ENCODE measurements at places on chromosomes 1 and 21. TPM values are rescaled to one million over a fixed set of nuclear protein-coding genes. Genes with fewer than 3 reads are reported as not detected.

KRTAP7-1 gene
- total RNA-seq = not detected

NDUFS2 gene
- total RNA-seq = 112 TPM

HAPLN2 gene
- 0.71 TPM for total RNA-seq

CFAP107 gene
- not detected for total RNA-seq

AGT gene
- total RNA-seq = 6.3 TPM

AMIGO1 gene
- total RNA-seq = 8.0 TPM

CYP4A22 gene
- 0.17 TPM for total RNA-seq

PTPRC gene
- not detected for total RNA-seq

TADA1 gene
- total RNA-seq = 15.9 TPM

DNA sequence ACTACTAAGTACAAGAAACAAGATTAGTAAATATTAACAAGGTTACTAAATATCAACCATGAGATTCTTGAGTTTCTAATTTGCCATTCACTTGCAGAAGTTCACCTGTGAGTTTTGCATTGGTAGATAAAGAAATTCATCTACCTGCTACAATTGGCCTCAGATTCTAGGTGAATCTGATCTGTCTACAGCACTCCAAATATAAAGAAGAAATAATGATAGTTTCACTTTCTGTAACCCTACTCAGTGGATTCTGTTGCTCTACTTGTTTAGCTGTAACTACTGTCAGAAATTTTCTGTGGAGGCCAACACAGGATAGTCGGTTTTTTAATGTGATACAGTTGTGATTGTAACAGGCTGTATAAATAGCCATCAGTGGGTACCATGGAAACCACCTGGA lies 118.6 kb downstream of the NR5A2 start:
- no peak for DNase-seq

GRCh38 chr21:14922980-14923379 lies 141.8 kb downstream of the NRIP1 start:
- no peak for DNase-seq

DNA sequence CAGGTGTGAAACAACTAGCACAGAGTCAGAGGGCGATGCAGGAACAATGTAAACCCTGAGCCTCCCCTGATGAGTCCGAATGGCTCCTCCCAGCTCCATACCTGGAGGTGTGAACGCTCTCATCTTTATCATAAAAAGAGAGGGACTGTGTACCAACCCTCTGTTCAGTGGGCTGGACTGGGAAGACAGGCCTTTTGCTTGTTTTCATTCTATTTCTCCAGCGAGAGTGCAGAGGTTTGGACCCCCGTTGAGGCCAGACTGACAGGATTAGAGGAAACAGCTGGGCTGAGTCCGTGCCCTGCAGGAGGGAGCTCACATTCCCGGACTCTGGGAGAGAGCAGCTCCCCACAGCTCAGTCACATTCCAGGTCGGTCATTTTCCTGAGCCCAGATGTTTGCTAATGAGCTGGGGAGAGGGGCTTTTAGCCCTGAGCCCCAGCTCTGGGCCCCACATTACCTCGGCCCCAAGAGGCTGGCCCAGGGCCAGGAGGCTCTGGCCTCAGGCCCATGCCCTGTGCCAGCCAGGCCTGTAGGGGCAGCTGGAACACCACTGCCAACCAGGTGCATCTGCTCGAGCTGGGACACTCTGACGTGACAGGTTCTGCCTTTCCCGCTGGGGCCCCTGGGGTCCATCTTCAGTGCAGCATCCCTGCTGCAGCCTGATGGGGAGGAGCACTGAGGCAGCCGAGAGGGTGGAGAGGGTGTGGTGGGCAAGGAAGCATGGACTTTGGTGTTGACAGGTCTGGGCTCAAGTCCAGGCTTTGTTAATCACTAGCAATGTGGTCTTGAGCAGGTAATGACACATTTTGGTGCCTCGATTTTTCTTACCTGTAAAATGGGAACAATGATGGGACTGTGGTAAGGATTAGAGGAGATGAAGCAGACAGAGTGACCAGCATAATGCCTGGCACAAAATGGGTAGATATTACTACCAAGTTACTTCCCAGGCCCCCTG lies 3.5 kb upstream of the NBL1 start:
- DNase-seq = no peak

GRCh38 chr1:179175011-179175841 lies 54.3 kb downstream of the ABL2 start:
- DNase-seq = no peak

DNA sequence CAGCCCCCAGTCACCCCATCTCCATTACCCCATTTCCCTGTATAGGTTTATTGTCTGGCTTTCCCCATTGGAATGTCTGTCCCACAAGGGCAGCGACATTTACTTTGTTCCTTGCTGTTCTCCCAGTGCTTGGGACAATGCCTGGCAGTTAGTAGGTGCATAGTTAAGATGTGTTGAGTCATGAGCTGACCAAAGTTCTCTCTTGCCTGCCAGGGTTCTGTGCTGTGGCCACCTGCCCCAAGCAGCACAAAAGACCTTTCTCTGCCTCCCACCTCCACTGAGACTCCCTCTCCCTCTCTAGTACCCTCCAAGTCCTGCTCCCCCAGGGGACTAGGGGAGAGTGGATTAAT lies 40.0 kb downstream of the TMCO4 start:
- no peak for DNase-seq

GRCh38 chr1:208139434-208140045 lies 104.6 kb downstream of the PLXNA2 start:
- DNase-seq = no peak

GRCh38 chr1:158931055-158931737 lies at the start of gene PYHIN1:
TSS of gene PYHIN1 (plus strand) at chr1:158931552. CDS start at chr1:158936911, 5,359 bp downstream.
- DNase-seq = no peak

DNA sequence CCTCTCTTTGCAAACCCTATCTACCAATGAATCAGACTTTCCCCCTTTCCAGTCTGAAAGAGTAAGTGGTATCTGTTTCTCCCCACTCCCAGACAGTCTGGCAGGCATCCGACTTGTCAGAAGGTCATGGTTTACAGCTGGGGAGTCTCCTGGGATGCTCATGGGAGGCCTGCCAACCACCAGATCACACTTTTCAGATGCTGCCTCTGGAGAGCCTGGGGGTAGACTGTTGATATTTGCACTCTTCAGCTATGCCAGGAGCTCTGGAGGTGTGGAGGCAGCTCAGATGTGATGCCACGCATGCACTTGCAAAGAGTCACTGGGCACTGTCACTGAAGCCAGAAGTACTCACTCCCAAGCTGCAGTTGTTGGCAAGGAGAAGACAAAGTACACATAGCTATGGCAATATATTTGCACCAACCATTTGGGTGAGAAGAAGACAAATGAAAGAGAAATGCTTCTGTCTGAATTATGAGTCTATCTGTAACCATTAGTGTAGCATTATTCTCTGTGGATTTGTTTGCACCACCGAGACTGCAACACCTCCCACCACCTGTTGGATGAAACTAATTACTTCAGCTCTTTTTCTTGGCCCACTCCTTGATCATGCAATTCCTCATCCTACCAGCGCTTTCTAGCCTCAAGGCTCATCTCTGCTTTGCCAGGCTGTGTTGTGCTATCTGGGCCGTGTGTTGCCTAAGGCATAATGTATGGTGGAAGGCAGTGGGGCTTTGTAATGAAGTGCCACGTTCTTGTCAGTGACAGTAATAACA lies 133.0 kb upstream of the SPAG17 start:
- DNase-seq = no peak

DNA sequence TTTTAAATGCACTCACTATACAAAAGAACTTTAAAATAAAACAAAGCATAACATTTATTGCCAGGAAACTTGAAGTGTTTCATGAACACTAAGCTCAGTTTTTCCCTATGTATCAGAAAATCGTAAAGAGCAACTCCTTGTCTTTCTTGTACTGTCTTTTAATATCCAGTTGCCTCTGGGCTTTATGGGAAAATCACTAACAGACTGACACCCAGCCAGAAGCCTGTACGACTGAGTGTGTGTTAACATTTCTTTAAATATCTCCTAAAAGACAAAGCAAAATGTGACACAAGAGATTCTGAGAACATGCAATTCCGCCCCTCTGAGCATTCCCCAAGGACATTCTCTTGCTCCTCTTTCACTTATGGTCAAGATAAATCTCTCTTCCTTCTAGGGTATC lies 347.5 kb upstream of the DPYD start:
- no peak for DNase-seq

DNA sequence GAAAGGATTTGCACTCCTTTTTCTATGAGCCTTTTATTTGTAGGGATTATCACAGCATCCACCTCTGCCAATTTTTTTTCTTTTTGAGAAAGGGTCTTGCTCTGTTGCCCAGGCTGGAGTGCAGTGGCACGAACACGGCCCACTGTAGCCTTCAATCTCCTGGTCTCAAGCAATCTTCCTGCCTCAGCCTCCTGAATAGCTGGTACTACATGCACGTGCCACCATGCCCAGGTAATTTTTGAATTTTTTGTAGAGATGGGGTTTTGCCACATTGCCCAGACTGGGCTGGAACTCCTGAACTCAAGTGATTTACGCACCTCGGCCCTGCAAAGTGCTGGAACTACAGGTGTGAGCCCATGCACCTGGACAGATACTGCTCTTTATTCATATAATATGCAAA lies 2.1 kb downstream of the SAMSN1 start:
- DNase-seq = no peak

GRCh38 chr1:9371391-9371935 lies 78.8 kb downstream of the SPSB1 start:
- no peak for DNase-seq

DNA sequence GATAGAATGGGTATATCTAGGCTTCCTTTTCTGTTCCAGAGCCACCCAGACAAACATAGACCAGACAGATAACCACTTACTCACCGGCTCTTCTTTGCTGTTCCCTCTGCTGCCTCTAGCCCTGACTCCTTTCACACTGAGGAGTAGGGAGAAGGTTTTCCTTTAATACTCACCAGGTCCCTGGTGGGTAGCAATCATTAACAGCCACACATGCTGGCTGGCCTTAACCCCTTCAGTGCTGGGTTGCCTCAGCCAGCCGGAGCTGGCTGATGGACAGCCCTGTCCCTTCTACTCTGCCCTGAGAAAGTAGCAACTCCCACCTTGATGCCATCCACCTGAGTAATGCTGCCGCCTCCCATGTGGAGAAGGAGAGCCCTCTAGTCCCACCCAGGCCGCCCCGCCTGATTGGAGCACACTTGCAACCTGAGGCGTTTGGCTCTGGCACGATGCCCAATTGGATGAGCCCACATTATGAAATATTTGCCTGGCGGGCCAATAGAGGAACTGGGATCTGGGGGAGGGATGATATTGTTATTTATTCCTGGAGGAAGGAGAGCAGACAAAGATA lies 71.6 kb downstream of the PLEKHA6 start:
- peak; percentile 76 for DNase-seq

DNA sequence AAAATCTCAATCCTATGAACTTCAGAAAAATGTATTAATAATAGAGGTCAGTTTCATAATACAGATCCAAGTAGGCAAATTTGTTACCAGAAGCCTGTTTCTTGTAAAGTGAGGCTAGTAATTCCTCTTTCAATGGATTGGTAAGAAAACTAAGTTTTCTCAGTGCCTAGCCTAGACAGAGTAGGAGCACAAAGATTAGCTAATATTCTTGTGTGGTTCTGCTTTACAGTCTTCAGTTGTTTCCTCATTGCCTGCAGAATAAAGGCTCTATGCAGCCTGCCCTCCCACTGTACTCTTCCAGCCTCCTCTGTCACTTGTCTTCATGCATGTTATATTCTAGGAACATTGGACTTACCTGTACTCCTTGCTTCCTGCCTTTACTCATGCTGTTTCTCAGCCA lies 2.4 kb upstream of the PPP1R15B start:
- no peak for DNase-seq

DNA sequence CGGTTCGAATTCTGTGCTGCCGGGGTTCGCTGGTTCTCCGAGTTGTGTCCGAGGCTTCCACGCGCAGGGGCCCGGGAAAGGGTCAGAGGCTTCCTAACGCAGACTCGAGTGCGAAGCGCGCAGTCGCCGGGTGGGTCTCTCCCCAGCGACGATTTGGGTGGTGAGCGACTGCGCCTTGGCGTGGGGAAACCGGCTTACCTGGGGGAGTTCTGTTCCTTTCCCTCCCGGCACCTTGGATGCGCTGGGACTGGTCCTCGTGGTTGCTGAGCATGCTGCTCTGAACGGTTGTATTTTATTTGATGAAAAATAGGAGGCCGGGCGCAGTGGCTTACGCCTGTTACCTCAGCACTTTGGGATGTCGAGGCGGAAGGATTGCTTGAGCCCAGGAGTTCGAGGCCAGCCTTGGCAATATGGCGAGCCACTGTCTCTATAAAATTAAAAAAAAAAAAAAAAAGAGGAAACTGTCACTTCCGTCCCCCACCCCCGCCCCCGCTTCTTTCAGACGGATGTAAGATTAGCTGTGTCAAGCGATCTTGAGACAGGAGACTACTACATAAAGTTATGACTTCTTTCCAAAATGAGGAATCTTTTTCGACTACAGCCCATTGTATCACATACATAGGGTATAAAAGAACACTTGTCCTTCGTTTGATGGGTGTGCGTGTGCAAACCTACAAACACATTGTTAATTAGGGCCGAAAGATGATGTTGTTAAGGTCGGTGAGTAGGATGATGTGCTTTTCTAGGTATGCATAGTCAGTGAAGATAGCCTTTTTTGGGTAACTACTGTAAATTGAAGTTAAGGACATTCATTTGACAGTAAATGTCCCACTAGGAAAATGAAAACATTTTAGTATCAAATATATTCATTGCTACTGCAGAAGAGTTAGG lies at the start of gene CCDC18:
Gene CCDC18, plus strand, starts transcription at position 2 of the 891 bp plus-strand sequence. CDS start 2,638 bp downstream, outside the sequence.
- DNase-seq = no peak

DNA sequence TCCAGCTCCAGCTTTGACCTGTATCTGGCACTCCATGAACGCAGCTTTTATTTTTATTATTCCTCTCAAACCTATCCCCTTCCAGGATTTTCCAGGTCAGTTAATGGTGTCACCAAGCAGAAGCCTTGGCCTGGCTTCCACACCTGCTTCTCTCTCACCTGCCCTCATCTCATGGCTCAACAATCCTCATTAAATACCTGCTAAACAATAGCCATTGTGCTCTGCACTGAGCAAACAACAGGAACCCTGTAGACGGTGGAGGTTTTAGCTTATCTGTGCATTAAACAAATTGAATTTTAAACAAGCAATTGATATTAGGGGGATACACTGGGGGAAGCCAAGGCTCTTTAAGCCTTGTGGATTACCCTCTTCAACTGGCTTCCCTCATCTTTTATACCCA lies 15.3 kb downstream of the PYCR2 start:
- DNase-seq = no peak

GRCh38 chr1:54371038-54371941 lies 34.9 kb downstream of the SSBP3 start:
- no peak for DNase-seq

DNA sequence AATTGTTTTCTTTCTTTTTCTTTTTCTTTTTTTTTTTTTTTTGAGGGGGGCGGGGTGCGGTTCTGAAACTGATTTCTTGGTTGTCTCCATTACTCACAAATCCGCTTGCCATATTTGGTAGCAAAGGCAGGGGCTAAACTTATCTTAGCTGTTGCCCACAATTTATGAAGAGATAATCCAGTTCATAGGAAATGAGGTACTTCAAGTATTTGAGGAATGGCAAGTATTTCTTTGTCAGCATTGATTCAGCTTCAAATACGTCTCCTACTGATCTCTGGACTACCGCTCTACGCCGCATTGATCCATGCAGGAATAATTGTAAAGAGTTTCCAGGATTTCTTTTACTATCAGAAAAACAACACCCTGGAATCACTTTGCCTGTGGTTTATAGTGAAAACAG lies 289.2 kb upstream of the DPYD start:
- no peak for DNase-seq
